ENCODE measurements at places on chromosomes 7 and 10. TPM values are rescaled to one million over a fixed set of nuclear protein-coding genes. Genes with fewer than 3 reads are reported as not detected.

GRCh38 chr10:33314811-33315561 is 19.5 kb downstream of the NRP1 start:
- H3K27ac ChIP-seq: no peak overlapping the region
- H3K4me3 ChIP-seq: no peak overlapping the region
- H3K36me3 ChIP-seq: no peaks in the 10 kb centered on the region
- no peaks in the 10 kb centered on the region for H3K4me1 ChIP-seq

DNA sequence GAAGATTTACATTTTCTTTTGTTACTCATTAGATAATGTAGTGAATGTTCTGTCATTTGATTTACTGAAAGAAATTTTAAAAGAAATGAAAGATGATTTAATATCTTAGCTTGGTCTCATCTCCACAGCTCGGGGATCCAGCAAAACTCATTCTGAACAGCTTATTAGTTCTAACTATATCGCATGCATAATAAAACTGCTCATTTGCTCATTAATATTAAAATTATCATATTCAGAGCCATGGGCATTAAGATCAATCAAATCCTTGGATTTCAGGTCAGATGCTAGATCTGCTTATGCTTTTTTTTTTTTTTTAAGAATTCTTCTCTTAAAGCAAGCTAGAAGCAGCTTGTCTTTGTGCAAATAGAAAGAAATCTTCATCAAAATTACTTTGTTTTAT is 246.1 kb downstream of the FOXP2 start:
- no peak overlapping the region for H3K4me3 ChIP-seq
- no peaks in the 10 kb centered on the region for H3K4me1 ChIP-seq
- H3K27me3 ChIP-seq: no peaks in the 10 kb centered on the region
- H3K27ac ChIP-seq: no peak overlapping the region
- no peak for DNase-seq
- H3K36me3 ChIP-seq: no peaks in the 10 kb centered on the region

DNA sequence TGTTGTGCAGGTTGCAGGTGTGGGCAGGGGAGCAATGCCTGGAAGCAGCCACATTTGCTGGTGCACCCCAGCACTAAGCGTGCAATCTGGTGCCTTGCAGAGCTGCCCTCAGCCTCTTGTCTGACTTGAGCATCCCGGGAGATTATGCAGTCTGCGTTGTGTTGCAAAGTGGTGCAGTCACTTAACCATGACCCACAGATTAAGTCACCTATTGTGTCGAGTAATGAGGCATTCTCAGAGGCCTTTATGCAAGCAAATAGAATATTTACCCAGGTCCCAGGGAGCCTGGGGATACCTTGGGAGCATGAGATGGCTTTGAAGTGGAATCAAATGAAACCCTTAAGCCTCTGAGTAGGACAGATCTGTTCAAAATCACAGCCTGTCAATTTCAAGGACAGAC is 529.0 kb downstream of the TYW1 start:
- no peak overlapping the region for H3K4me3 ChIP-seq
- no peaks in the 10 kb centered on the region for H3K4me1 ChIP-seq
- no peaks in the 10 kb centered on the region for H3K36me3 ChIP-seq
- no peak for DNase-seq
- H3K27me3 ChIP-seq: no peaks in the 10 kb centered on the region
- H3K27ac ChIP-seq: no peak overlapping the region

The MYOF gene
- 57.0 TPM for total RNA-seq

The CEP41 gene
- total RNA-seq: 18.8 TPM

Measured in CD8-positive, alpha-beta memory T cell (primary cell).